Caco-2 (cell line): ENCODE measurements at places on chromosomes 6 and 20. TPM values are rescaled to one million over a fixed set of nuclear protein-coding genes. Genes with fewer than 3 reads are reported as not detected.

DNA sequence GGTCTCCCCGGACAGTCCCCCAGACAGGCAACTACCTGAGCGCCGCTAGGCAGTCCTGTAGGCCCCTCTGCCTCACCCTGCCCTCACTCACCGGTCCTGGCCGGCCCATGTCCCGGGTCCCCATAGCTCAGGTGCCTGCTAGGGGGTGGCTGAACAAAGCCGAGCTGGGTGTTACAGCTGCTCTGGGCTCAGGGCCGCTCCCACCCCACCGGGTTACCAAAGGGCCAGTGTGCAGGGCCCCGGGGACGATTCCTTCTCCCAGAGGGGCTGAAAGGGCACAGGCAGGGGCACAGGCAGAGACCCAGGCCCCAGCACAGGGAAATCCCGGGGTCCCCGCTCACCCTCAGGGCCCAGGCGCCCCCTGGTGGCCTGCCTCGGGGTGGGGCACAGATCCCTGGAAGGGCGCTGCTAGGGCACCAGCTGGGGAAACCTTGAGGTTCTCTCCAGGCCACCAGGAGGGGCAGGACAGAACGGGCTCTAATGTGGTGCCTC, 118.4 kb downstream of the GRM4 start:
- peak; percentile 56 for DNase-seq

GRCh38 chr20:36496707-36497669, 44.3 kb upstream of the MYL9 start:
- no peak for DNase-seq

DNA sequence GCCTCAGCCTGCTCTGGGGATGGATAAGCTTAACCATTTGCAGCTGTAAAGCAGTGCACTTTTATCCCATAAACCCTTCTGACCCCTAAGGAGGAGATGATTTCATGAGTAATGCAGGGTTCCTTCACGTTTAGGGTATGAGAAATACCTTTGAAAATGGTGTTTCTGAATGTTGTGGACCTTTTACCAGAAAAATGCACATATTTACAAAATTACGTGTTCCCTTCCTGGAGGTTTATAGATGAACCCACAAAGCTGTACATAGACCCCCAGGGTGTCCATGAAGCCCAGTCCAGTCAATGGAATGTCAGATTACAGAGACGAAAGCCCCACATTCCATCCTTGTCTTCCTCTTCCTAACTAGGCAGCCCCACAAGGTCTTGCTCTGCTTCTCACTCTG, 78.6 kb upstream of the INSM1 start:
- DNase-seq = no peak

GRCh38 chr6:43093436-43094289, 17.5 kb downstream of the PTK7 start:
- DNase-seq = no peak

- no peak for DNase-seq
Observed at GRCh38 chr20:25061821-25062530, 4.0 kb upstream of the ACSS1 start.

- peak; percentile 89 for DNase-seq
Observed at GRCh38 chr20:57594092-57594951, 25.9 kb downstream of the ZBP1 start.

GRCh38 chr6:22437665-22438064, 131.7 kb upstream of the HDGFL1 start:
- DNase-seq = no peak

- no peak for DNase-seq
Observed at GRCh38 chr6:32092760-32093497, 16.2 kb downstream of the TNXB start.

GRCh38 chr6:139277161-139277560, 14.6 kb downstream of the TXLNB start:
- no peak for DNase-seq

DNA sequence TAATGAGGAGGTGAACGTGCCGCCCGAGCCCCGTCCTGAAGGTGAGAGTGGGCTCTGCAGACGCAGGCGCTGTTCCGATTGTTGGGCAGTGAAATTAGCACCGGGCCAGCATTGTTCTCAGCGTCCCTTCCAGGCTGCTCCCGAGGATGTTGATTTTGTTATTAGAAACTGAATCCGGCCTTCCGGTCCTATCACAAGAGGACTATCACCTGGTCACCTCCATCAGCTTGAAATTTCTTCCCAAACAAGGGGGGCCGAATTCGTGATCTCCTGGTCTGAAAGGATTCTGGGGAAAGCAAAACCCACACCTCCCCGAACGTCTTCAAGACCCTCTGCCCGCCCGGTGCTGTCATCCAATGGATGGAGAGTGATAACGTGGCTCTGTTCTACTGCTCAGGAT, 186.0 kb downstream of the TAF4 start:
- no peak for DNase-seq

TNF gene
- total RNA-seq = not detected in 2 replicates

LPA gene
- total RNA-seq = not detected in 2 replicates

TREM1 gene
- not detected in 2 replicates for total RNA-seq
